Uterus (tissue), 4 donors: ENCODE measurements at places on chromosomes 1 and 21. TPM values are rescaled to one million over a fixed set of nuclear protein-coding genes. Genes with fewer than 3 reads are reported as not detected.

Gene SLC1A7
- 0.24 TPM for total RNA-seq

DNA sequence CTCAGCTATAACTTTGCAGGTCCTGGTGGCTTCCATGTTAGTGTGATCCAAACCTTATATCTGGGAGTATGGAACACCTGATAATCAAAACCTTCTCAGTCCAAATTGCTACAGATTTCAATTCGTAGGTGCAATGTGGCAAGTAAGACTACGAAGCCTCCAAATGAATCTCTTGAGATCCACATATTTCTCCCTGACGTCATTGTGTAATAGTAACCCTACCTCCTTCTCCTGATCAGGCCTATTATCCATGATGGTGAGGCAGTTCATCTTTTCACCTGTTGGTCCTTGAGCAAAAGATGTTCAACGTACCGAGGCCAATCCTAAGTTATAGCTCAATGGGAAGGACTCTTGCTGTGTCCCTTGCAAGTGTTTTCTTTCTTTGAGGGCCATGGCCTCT, 115.9 kb upstream of the CHRM3 start:
- no peak overlapping the region for H3K27ac ChIP-seq
- H3K36me3 ChIP-seq = no peaks in the 10 kb centered on the region
- no peaks in the 10 kb centered on the region for H3K27me3 ChIP-seq
- DNase-seq = no peak
- no peaks in the 10 kb centered on the region for H3K4me1 ChIP-seq

- DNase-seq = no peak
- no peaks in the 10 kb centered on the region for H3K4me1 ChIP-seq
- no peaks in the 10 kb centered on the region for H3K36me3 ChIP-seq
- H3K4me3 ChIP-seq = no peak overlapping the region
These were observed 293.7 kb downstream of the RGS7 start for GRCh38 chr1:241063276-241063675.

Gene PTPN14
- 35.3 TPM for total RNA-seq

- no peaks in the 10 kb centered on the region for H3K36me3 ChIP-seq
- no peak overlapping the region for H3K4me3 ChIP-seq
- H3K27ac ChIP-seq = no peak overlapping the region
- H3K4me1 ChIP-seq = no peaks in the 10 kb centered on the region
- no peaks in the 10 kb centered on the region for H3K27me3 ChIP-seq
These were observed 253.8 kb downstream of the PCP4 start for GRCh38 chr21:40120940-40121575.
